ENCODE measurements at places on chromosomes 16 and 17. TPM values are rescaled to one million over a fixed set of nuclear protein-coding genes. Genes with fewer than 3 reads are reported as not detected.

- no peak overlapping the region for H3K27ac ChIP-seq
- H3K27me3 ChIP-seq = no peaks in the 10 kb centered on the region
- no peaks in the 10 kb centered on the region for H3K36me3 ChIP-seq
- DNase-seq = no peak
Measured at GRCh38 chr16:70750893-70751467, 50.0 kb downstream of the VAC14 start.

GRCh38 chr16:8663192-8664089 is 11.0 kb upstream of the ABAT start:
- peaks cover 4% of the 10 kb centered on the region for H3K4me1 ChIP-seq
- no peak for DNase-seq
- no peak overlapping the region for H3K27ac ChIP-seq
- H3K36me3 ChIP-seq = no peaks in the 10 kb centered on the region
- no peaks in the 10 kb centered on the region for H3K27me3 ChIP-seq

The PRR14 gene
- total RNA-seq = 35.7 TPM

GRCh38 chr17:56130026-56130425 is 23.2 kb upstream of the ANKFN1 start:
- no peaks in the 10 kb centered on the region for H3K4me1 ChIP-seq
- H3K27me3 ChIP-seq = peaks cover 50% of the 10 kb centered on the region
- DNase-seq = no peak
- no peaks in the 10 kb centered on the region for H3K36me3 ChIP-seq

The GGA3 gene
- 55.8 TPM for total RNA-seq

- H3K27me3 ChIP-seq = no peaks in the 10 kb centered on the region
- no peak overlapping the region for H3K27ac ChIP-seq
- no peaks in the 10 kb centered on the region for H3K4me1 ChIP-seq
- H3K36me3 ChIP-seq = peaks cover 54% of the 10 kb centered on the region
Measured at GRCh38 chr17:82565551-82565950, 46.0 kb downstream of the FOXK2 start.

DNA sequence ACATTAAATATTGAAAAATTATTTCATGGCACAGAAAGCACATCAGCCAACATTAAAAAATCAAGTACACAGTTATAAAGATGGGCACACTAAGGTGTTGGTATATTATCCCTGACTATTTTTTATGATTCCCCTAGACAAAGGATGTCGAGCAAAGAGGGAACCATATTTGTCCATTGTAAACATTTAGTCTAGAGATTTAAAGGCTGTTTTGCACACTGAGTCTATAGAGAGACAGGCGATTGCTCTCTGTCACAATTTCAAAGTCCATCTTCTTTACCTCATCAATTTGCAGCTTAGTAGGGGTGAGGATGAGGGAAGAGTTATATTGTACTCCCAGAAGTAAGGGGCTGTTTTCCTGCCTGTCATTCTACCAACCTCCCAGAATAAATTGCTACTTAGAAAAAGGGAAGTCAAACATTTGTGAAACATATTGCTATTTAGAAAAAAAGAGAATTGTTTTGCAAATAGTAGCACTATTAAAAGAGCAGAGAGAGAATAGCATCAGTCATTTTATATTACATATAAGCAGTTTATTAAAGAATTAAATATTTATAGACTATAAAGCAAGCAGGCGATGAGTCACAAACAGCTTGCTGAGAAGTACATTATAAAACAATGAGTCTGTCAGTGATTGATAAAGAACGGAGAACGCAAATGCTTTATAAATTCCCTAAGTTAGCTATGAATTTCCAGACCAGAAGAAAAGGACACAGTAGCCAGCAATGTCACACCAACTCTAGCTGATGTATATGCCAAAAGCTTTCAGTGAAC is 270.6 kb upstream of the PMFBP1 start:
- H3K36me3 ChIP-seq = no peaks in the 10 kb centered on the region
- DNase-seq = no peak
- no peak overlapping the region for H3K4me3 ChIP-seq
- H3K27me3 ChIP-seq = no peaks in the 10 kb centered on the region

DNA sequence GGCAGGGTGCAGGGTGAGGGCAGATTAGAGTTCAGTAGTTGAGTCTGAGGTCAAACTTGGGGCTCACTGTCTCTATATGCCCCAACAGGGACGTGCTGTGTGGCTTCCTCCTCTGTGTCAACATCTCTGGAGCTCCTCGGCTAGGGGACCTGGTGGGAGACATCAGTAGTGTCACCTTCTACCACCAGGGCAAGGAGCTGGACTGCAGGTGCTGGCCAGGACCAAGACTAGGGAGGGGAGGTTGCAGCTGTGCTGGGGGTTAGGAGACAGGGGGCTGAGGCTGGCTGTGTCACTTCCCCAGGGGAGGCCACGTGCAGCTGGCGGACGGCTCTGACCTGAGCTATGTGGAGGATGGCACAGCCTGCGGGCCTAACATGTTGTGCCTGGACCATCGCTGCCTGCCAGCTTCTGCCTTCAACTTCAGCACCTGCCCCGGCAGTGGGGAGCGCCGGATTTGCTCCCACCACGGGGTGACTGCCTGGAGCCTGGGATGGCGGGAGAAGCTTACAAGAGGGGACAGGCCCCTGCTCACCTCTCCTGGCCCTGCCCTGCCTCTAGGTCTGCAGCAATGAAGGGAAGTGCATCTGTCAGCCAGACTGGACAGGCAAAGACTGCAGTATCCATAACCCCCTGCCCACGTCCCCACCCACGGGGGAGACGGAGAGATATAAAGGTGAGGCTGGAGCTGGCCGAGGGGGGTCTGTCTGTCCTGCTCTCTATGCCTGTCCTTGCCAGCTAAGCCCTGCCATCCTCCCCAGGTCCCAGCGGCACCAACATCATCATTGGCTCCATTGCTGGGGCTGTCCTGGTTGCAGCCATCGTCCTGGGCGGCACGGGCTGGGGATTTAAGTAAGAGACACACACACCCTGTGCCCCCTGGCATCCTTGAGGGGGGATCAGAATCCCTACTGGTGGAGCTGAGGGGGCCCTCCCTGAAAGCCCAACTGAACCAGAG is 18.9 kb downstream of the ADAM11 start:
- H3K27me3 ChIP-seq = no peaks in the 10 kb centered on the region
- H3K27ac ChIP-seq = no peak overlapping the region
- no peaks in the 10 kb centered on the region for H3K36me3 ChIP-seq
- no peak for DNase-seq

- no peaks in the 10 kb centered on the region for H3K4me1 ChIP-seq
- no peaks in the 10 kb centered on the region for H3K27me3 ChIP-seq
- no peak overlapping the region for H3K27ac ChIP-seq
Measured at GRCh38 chr17:2697611-2698162, 13.9 kb downstream of the CLUH start.

DNA sequence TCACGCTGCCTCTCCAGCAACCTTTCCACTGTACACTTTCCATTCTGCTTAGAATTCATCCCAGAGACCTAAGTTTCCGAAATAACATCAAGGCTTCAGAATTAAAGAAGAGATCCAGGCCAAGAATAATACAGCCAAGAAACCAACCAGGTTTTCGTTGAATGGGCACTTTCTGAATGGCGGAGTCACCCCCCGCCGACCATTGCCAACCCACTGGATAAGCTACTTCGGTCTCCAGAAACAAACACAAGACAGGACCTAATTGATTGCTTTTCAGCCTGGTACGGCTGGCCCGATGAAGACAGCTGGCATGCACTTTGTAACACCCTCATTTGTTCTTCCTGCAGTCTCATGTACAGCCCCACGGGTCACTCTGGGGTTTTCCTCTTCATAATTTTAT is 308.1 kb upstream of the ZFHX3 start:
- H3K36me3 ChIP-seq = no peaks in the 10 kb centered on the region
- H3K27ac ChIP-seq = no peak overlapping the region
- peaks cover 23% of the 10 kb centered on the region for H3K27me3 ChIP-seq
- H3K4me1 ChIP-seq = no peaks in the 10 kb centered on the region
- H3K4me3 ChIP-seq = no peak overlapping the region
- no peak for DNase-seq

- H3K4me1 ChIP-seq = no peaks in the 10 kb centered on the region
- H3K27ac ChIP-seq = no peak overlapping the region
- no peak overlapping the region for H3K4me3 ChIP-seq
- no peaks in the 10 kb centered on the region for H3K36me3 ChIP-seq
Measured at GRCh38 chr16:57646388-57647039, 18.1 kb downstream of the ADGRG1 start.

DNA sequence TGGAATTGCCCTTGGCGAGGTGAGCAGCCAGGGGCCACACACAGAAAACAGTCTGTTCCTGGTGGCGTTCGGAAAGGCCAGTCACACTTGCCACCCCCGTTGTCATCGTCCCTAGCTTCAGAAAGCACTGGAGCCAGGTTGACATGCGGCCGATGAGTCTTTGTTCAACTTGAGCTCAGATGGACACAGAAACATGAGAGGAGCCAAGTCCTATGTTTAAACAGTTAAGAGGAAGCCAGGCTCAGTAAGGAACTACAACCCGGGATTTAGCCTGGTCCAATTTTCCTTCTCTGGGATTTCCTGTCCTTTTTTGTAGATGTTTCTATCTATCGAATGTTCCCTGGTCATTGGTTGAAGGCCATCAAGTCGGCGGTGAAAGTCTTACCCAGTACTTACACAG is 19.5 kb downstream of the SALL1 start:
- peaks cover 13% of the 10 kb centered on the region for H3K4me1 ChIP-seq
- no peak for DNase-seq
- peaks cover 26% of the 10 kb centered on the region for H3K27me3 ChIP-seq

- peaks cover 21% of the 10 kb centered on the region for H3K27me3 ChIP-seq
- no peak overlapping the region for H3K27ac ChIP-seq
Measured at GRCh38 chr16:83336603-83337002, 471.2 kb upstream of the HSBP1 start.

GRCh38 chr16:97822-98221 is 19.8 kb downstream of the MPG start:
- DNase-seq = no peak
- H3K4me1 ChIP-seq = no peaks in the 10 kb centered on the region
- H3K27ac ChIP-seq = no peak overlapping the region
- H3K27me3 ChIP-seq = no peaks in the 10 kb centered on the region
- H3K36me3 ChIP-seq = peaks cover 7% of the 10 kb centered on the region

DNA sequence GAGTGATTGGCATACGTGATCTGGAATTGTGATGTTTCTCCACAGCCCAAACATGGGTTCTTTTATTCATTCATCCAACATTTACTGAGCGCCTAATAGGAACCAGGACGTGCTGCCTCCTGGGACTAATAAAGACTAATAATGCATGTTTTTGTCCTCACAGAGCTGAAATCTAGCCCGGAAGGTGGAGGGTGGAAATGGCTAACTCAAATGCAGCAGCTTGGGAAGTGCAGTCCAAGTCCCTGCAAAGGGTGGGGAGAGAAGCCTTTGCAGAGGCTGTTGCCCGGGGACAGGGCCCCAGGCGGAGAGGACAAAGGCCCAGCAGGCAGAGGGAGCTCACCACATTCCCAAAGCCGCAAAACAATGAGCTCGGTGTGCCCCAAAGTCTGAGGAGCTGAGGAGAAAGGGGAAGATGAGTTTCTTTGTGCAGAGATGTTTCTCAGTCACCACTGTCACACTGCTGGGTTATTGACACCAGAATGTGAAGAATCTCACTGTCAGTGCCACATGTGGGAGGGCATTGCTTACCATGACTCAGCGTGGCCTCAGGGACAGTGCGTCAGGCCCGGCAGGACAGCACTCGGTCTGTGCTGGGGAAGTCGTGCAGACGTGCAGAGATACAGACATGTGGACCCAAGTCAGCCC is 118.2 kb upstream of the CHMP6 start:
- H3K4me1 ChIP-seq = peaks cover 20% of the 10 kb centered on the region
- H3K4me3 ChIP-seq = no peak overlapping the region
- H3K27ac ChIP-seq = no peak overlapping the region

The PRAC2 gene
- total RNA-seq = 25.5 TPM

DNA sequence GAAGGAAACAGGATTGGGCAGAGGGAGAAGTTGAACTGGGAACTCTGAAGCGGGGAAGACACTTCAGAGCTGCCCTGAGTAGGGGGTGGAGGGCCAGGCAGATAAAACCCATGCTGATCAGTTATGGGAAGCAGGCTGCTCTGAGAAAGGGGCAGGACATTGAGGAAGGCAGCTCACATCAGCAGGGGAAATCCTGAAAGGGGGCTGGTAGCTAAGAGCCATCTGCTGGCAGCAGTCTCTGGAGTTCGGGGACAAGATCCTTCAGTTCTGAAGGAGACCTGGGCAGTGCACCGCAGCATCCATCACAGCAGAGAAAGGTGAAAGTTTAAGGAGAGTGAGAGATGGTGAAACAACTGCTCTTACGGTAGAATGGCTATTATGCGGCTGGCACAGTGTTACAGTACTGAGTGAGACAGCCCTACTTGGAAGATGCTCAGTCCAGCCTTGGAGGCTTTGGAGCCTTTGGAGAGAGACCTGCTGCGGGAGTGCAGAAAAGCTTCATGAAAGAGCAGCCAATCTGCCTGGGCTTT is 5.4 kb upstream of the KIF18B start:
- no peak overlapping the region for H3K4me3 ChIP-seq
- H3K27me3 ChIP-seq = no peaks in the 10 kb centered on the region
- H3K27ac ChIP-seq = no peak overlapping the region
- no peak for DNase-seq
- no peaks in the 10 kb centered on the region for H3K36me3 ChIP-seq

GRCh38 chr17:46977750-46978488 is 1.1 kb downstream of the RPRML start:
- no peaks in the 10 kb centered on the region for H3K36me3 ChIP-seq
- no peak overlapping the region for H3K27ac ChIP-seq
- H3K4me1 ChIP-seq = no peaks in the 10 kb centered on the region
- peak overlapping the region; percentile 33 for H3K4me3 ChIP-seq
- H3K27me3 ChIP-seq = peaks cover 44% of the 10 kb centered on the region
- no peak for DNase-seq

GRCh38 chr17:5785867-5786509 is 201.7 kb upstream of the NLRP1 start:
- H3K4me1 ChIP-seq = no peaks in the 10 kb centered on the region
- H3K4me3 ChIP-seq = no peak overlapping the region
- no peak overlapping the region for H3K27ac ChIP-seq
- no peaks in the 10 kb centered on the region for H3K27me3 ChIP-seq
